Activated T-helper 2 cell treated with anti-CD3 and anti-CD28 coated beads, Interferon-gamma antibody, Interleukin-2, Interleukin-4, amounts not matched to agents 10 μg/mL and 5 μg/mL and 100 μg/mL, durations not matched to agents 14 hours and 24 hours and 36 hours (primary cell): ENCODE measurements at places on chromosomes 12 and 14.
A peak's percentile ranks its signal among the peaks of the same experiment; 100 is the strongest.

DNA sequence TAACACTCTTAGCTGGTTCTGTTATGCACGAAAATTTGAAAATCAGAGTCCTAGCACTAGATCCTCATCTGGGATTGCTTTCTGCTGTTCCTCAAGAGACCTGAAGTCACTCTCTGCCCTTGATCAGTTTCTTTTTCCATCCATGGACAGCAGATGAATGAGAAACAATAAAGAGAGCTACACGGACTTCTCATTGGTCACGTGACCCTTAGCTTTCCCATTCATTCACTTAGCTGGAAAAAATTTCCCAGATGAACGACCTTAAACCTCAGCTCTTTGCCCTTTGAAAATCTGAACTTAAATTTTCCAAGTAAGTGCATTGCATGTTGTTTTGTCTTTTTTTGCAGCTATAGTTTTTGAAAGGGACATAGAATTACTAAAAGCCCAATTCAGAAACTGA, 27.2 kb upstream of the RGS6 start:
- DNase-seq: no peak

DNA sequence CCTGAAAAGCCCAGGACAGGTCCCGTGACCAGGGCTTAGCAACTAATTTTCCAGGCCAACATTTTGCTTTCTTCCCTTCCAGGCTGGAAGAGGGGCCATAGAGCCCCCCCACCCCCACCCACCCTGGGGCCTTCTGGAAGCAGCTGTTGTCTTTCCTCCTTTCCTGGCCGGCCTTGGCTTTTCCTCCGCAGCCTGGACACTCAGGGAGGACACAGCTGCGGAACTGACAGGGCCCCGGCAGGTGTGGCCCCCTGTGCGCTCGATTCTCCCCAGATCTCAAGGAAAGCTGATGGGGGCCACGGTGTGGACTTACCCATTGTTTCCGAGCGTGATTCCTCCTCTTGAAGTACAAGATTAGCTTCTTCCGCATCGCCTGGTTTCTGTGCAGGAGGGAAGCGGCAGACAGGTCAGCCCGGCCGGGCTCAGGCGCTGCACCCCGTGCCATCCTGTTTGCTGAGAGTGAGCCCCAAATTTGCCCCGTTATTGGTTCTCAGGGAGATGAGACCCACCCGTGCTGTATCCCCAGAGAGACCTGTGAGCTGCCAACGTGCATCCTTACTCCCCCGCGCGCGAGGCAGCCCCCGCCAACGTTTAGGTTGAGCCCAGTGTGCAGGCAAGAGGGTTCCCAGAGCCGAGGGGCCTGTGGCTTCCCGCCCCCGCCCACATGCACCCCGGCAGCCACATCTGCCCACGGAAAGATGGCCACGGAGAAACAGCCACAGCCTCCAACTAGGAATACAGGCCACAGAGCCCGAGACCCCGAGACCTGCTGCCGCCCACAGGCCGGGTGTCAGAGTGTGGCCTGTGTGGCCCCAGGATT, 129.6 kb downstream of the NCOR2 start:
- no peak for DNase-seq

DNA sequence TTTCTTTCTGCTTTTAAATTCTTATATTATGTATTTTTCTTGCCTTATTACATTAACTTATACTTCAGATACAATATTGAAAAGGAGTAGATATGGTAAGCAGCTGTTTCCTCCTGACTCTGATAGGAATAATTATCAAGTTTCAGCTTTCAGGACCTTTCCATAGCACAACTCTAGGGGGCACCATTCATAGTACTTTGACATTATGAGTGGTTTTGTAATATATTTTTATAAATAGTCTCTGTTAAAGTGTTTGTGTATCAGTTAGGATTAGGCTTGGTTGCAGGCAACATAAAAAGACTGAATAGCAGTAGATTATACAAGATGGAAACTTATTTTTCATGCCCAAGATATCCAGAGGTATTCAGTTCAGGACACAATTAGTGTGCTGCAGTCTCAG, 27.9 kb upstream of the PARP11 start:
- no peak for DNase-seq

- DNase-seq: peak; percentile 82
Observed at GRCh38 chr12:54984658-54985376, at the start of gene TESPA1. TESPA1 (minus strand) TSS chr12:54984762; CDS start chr12:54974562, 10,200 bp downstream.

DNA sequence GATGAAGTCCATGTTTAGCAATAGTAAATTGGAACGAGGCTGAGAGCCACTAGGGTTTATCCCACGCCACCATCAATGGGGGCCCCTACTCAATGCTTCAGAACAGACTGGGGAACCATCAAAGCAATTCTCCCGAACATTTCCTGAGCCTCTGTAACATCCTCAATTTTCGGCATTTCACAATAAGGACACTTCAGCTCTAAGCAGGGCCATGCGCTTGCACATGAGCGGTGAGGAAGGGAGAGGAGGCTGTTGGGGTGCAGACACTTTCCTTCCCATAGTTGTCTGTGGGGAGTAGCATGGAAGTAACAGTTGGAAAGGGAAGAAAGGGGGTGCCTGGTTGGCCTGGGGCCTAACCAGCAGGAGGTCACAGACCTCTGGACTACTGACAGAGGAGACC, 129.9 kb upstream of the PRMT8 start:
- no peak for DNase-seq

DNA sequence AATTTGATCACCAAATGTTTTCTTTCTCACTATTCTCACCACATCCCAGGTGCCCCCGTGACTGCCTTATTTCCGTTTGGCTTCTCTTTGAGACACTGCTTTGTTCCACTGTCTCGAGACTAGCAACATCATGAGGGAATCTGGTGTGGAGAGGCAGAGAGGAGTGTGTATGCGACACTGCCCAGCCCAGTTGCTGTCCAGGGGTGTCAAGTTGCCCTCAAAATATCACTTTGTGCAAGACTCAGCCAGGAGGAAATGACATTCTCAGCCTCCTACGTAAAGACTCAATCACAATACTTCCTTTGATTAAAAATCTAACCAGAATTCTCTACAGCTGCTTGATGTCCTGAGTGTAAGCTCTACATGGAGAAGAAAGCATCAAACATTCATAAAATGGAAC, 48.2 kb upstream of the EEA1 start:
- no peak for DNase-seq

DNA sequence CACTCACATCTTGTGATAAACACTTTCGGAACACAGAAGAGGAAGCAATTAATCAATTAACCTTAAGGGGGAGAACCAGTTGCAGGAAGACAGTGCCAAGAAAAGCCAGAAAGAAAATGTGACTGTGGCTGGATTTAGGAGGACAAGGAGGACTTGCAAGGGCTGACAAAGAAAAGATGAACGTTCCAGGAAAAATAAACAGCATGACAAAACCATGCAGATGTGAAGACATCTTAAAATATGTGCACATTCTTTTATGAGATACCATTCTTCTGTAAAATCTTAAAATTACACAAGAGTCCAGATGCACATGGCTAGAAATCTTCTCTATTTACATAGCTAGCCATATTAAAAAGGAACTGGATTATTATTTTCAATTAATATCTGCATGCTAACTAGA, 33.4 kb downstream of the KITLG start:
- DNase-seq: no peak

GRCh38 chr14:71675126-71675899, 256.9 kb upstream of the RGS6 start:
- no peak for DNase-seq

GRCh38 chr14:30607156-30607780, 14.9 kb upstream of the SCFD1 start:
- DNase-seq: no peak

DNA sequence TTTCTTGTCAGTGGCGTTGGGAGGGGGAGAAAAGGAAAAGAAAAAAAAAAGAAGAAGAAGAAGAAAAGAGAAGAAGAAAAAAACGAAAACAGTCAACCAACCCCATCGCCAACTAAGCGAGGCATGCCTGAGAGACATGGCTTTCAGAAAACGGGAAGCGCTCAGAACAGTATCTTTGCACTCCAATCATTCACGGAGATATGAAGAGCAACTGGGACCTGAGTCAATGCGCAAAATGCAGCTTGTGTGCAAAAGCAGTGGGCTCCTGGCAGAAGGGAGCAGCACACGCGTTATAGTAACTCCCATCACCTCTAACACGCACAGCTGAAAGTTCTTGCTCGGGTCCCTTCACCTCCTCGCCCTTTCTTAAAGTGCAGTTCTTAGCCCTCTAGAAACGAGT, 1.9 kb downstream of the ASCL1 start:
- DNase-seq: no peak

DNA sequence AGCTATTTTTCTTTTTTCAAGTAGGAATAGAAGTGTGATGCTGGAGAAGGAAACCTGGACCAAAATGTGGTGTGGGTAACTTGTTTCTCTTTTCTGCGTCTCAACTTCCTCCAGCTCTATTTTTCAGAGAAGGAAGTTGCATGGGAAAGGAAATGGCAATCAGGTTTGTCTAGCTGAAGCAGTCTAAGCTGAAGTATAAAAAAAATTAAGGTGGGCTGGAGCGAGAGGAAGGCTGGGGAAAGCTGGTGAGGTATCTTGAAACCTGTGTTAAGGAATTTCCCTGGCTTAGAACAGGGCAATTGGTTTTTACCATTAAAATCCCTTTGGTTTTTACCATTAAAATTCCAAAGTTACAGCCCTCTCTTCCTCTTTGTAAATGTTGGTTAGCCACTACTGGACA, 34.2 kb upstream of the NINJ2 start:
- no peak for DNase-seq
